Chondrocyte (in vitro differentiated cells): ENCODE measurements at places on chromosomes 12 and 14. TPM values are rescaled to one million over a fixed set of nuclear protein-coding genes. Genes with fewer than 3 reads are reported as not detected.

DNA sequence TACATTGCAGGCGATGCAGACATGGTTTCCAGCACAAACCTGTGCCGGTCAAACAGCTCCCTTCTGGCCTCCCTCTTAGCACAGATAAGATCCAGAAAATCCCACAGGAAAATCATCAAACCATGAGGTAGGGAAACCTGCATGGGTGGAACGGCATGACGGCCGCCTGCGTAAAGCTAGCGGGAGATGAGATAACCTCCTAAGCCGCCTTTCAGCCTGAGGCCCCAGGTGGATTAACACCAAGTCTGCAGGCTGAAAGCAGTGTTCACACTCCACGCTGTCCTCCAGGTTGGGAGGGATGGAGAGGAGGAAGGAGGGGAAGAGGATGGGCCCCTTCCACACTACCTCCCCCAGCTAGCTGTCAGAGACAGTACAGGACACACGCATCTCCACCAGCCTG, 63.8 kb downstream of the TSPAN11 start:
- no peak overlapping the region for H3K4me3 ChIP-seq
- peaks cover 3% of the 10 kb centered on the region for H3K27me3 ChIP-seq
- no peak overlapping the region for H3K27ac ChIP-seq
- H3K36me3 ChIP-seq: no peaks in the 10 kb centered on the region
- no peaks in the 10 kb centered on the region for H3K4me1 ChIP-seq
- DNase-seq: no peak

GRCh38 chr12:105980085-105980484, 158.7 kb downstream of the NUAK1 start:
- H3K27ac ChIP-seq: no peak overlapping the region
- H3K27me3 ChIP-seq: no peaks in the 10 kb centered on the region
- no peak overlapping the region for H3K4me3 ChIP-seq
- DNase-seq: no peak
- H3K36me3 ChIP-seq: no peaks in the 10 kb centered on the region

- H3K4me3 ChIP-seq: peak overlapping the region; percentile 21
- peaks cover 44% of the 10 kb centered on the region for H3K4me1 ChIP-seq
- H3K27ac ChIP-seq: peak overlapping the region; percentile 89
- no peaks in the 10 kb centered on the region for H3K27me3 ChIP-seq
Measured at GRCh38 chr12:127903146-127903545, 363.8 kb upstream of the TMEM132C start.

GRCh38 chr12:93468008-93468371, 676 bp downstream of the MRPL42 start:
- DNase-seq: no peak
- no peaks in the 10 kb centered on the region for H3K27me3 ChIP-seq
- peak overlapping the region; percentile 84 for H3K4me3 ChIP-seq
- peaks cover 6% of the 10 kb centered on the region for H3K36me3 ChIP-seq
- H3K27ac ChIP-seq: peak overlapping the region; percentile 89

DNA sequence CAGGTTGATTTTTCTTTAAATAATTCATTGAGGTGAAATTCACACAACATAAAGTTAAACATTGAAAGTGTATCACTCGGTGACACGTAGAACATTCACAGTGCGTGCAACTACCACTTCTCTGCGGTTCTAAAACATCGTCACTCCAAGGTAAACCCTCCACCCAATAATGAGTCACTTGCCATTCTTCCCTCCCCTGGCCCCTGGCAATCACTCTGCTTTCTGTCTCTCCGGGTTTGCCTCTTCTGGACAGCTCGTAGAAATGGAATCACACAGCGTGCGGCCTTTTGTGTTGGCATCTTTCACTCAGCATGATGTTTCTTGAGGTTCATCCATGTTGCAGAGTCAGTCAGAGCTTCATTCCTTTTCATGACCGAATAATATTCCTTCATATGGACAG, 18.9 kb downstream of the FZD10 start:
- no peaks in the 10 kb centered on the region for H3K4me1 ChIP-seq
- H3K36me3 ChIP-seq: no peaks in the 10 kb centered on the region
- no peak overlapping the region for H3K27ac ChIP-seq
- no peak overlapping the region for H3K4me3 ChIP-seq

LRIG3 gene
- total RNA-seq: 80.4 to 207 TPM (median 85.8 TPM) in 3 replicates

KRT3 gene
- not detected in 3 replicates for total RNA-seq

DNA sequence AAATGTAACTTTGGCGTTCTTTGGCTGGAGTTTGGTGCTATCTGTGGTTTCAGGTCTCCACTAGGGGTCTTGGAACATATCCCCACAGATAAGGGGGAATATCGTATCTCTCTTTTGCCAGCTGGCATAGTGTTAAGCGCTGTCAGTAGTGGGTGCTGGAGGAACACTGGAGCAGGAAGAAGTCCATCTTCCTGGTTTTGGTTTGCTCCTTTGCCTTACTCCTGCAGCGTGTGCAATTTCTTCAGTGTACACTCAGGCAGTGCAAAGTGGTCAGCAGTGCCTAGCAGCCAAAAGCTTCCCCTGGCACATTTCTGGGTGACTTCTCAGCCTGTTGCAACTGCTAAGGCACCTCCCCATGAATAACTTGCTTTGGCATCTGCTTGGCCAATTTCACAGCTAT, 11.7 kb upstream of the RIPK3 start:
- peaks cover 2% of the 10 kb centered on the region for H3K4me1 ChIP-seq
- H3K36me3 ChIP-seq: peaks cover under 1% of the 10 kb centered on the region
- DNase-seq: no peak
- H3K27ac ChIP-seq: no peak overlapping the region
- H3K27me3 ChIP-seq: peaks cover 38% of the 10 kb centered on the region
- no peak overlapping the region for H3K4me3 ChIP-seq

DNA sequence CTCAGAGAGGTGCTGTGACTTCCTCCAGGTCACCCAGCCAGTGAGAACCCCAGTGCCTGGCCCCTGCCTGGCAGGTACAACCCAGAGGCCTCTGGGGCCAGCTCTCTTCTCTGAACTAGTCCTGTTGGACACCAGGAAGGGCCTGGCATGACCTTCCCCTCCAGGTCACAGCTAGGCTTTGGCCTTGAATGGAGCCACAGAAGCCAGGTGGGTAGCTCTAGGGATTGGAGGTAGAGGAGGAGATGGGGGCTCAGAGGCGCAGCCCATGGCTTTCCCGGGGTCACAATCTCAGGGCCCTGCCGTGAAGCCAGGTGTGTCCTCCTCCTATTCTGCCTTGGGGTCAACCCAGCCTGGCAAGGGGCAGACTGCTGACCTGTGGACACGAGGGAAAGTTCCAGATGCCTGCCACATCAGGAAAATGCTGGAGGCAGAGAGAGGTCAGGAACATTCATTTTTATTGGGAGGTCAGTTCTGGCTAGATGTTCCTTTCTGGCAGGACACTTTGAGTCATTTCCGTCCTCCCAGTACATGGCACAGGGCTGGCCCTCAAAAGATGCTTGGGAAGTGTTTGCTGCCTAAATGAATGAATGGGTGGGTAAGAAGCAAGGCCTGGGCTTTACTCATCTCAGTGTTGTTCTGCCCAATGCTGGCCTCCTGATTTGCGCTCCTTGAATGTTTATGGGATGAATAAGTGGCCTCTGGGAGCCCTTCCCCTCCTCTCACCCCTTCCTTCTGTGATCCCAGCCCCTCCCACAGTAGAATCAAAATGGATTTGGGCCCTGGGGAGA, 25.4 kb downstream of the FAM222A start:
- no peak overlapping the region for H3K27ac ChIP-seq
- peaks cover 12% of the 10 kb centered on the region for H3K4me1 ChIP-seq
- H3K4me3 ChIP-seq: no peak overlapping the region
- peak; percentile 72 for DNase-seq

C12orf60 gene
- 0.82 to 1.0 TPM (median 0.92 TPM) in 3 replicates for total RNA-seq

GRCh38 chr14:53619691-53620231, 336.9 kb downstream of the BMP4 start:
- peaks cover 38% of the 10 kb centered on the region for H3K4me1 ChIP-seq
- no peaks in the 10 kb centered on the region for H3K27me3 ChIP-seq
- DNase-seq: no peak
- H3K4me3 ChIP-seq: no peak overlapping the region
- H3K27ac ChIP-seq: peak overlapping the region; percentile 87

- H3K4me3 ChIP-seq: no peak overlapping the region
- H3K27ac ChIP-seq: peak overlapping the region; percentile 85
- no peaks in the 10 kb centered on the region for H3K36me3 ChIP-seq
- DNase-seq: no peak
Measured at GRCh38 chr14:73833034-73833433, 18.6 kb upstream of the PTGR2 start.

GRCh38 chr12:21656905-21657325, 727 bp downstream of the LDHB start:
- H3K27ac ChIP-seq: peak overlapping the region; percentile 98
- H3K36me3 ChIP-seq: peaks cover 15% of the 10 kb centered on the region
- H3K27me3 ChIP-seq: no peaks in the 10 kb centered on the region
- peaks cover 42% of the 10 kb centered on the region for H3K4me1 ChIP-seq
- peak overlapping the region; percentile 98 for H3K4me3 ChIP-seq

KRT83 gene
- total RNA-seq: not detected in 3 replicates

DNA sequence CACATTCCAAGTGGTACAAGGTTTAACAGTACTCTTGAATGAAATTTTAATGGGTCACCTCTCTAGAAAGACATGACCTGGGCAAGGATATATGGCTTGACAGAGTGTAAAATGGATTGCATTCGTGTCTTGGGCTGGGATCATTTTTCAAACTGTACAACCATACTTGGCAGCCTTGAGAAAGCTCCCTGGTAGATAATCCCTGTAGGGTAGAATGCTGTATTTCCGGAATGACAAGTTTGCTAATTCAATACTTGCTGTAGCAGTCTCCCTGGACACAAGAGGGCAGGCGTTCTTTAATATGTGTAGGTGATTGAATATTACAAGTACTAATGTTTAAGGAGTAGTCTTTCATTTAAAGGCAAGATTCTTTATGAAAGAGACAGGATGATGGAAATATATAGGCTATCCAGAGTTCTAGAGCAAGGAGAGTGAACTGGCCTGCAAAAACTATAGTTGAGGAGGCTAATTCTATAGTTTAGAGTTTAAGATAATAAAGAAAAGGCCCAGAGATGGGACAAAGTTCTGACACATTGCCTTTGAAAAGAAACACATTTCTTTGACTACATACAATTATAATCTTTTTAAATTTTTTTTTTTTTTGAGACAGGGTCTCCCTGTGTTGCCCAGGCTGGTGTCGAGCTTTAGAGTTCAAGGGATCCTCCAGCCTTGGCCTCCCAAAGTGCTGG, 53.4 kb downstream of the PLBD1 start:
- no peak for DNase-seq
- no peaks in the 10 kb centered on the region for H3K4me1 ChIP-seq
- no peak overlapping the region for H3K4me3 ChIP-seq
- peaks cover 3% of the 10 kb centered on the region for H3K36me3 ChIP-seq
- no peak overlapping the region for H3K27ac ChIP-seq

DNA sequence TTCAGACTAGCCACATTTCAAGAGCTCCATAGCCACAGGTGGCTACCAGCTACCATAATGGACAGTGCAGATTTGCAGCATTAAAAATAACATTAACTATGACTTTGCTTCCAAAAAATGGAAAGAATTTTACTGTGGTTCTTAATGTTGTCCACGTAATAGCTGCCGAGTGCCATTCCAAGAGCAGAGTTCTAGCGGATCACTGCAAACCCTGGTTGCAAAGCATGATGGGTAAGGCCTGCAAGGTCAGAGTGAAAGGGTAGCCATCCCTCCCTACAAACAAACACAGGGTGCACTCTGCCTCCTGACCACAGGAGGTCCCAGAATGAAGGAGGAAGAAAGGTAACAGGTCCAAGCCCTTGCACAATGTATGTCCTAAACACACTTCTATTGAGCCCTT, 157.6 kb downstream of the DPF3 start:
- H3K27ac ChIP-seq: no peak overlapping the region
- H3K27me3 ChIP-seq: no peaks in the 10 kb centered on the region
- peaks cover 13% of the 10 kb centered on the region for H3K4me1 ChIP-seq

TAS2R20 gene
- 0.49 to 2.6 TPM (median 0.82 TPM) in 3 replicates for total RNA-seq
